ENCODE measurements at places on chromosomes 1 and 21.

- peak; percentile 75 for DNase-seq
Observed at GRCh38 chr21:17513214-17514123, 626 bp downstream of the CXADR start.

DNA sequence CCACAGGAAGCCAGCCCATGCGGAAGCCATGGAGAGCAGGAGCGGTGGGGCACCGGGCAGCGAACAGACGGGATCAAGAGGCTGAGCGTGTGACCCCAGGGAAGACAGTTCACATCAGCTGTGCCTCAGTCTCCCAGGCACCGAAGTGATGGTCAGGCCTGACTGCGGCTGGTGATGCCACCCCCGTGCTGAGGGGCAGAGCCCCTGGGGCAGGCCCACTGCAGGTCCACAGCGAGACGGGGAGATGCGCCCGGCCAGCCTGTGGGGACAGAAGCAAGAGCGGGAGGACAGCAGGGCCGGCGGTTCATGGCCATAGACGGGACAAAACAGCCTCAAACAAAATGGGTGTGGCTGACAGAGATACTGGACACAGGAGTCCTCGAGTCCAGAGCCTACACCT is 93.8 kb downstream of the RIPK4 start:
- DNase-seq: no peak

GRCh38 chr1:209710093-209710492 is 5.4 kb downstream of the HSD11B1 start:
- DNase-seq: no peak

- DNase-seq: no peak
Observed at GRCh38 chr1:205690122-205690756, 9.9 kb upstream of the SLC45A3 start.

GRCh38 chr1:77668924-77669449 is 13.5 kb downstream of the ZZZ3 start:
- DNase-seq: no peak

DNA sequence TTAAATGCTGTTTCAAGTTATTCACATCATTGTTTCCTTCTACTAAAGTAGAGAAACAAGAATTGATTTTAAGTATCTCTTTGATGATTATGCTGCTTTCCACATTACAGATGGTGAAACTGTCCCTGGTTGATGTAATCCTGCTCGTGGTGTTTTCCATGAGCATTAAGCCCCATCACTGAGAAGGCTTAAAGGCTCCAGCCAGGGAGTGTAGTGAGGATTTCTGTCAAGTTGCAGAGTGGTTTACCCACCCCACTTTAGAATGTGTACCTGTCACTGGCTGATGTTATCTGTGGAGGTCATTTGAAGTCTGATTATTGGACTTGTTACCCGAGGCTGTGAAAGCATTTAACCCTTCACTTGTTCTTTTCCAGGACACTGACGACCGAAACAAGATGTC is 12.9 kb downstream of the CERS2 start:
- DNase-seq: no peak

DNA sequence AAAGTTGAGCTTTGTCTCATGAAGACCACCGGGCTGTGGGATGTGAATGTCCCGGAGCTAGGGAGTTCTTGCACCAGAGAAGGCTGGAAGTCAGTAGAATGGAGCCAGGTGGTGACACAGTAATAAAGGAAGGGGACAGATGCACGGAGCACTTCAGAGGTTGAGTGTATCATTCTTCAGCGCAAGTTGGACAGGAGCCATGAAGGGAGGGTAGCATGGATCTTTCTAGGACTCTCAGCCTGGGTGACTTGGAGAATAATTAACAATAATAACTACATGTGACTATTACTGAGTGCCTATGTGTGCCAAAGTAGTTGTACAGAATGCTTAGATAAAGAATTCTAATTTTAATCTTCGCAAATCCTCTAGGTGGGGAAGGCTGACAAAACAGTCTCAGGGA is 258.7 kb upstream of the AJAP1 start:
- DNase-seq: no peak

DNA sequence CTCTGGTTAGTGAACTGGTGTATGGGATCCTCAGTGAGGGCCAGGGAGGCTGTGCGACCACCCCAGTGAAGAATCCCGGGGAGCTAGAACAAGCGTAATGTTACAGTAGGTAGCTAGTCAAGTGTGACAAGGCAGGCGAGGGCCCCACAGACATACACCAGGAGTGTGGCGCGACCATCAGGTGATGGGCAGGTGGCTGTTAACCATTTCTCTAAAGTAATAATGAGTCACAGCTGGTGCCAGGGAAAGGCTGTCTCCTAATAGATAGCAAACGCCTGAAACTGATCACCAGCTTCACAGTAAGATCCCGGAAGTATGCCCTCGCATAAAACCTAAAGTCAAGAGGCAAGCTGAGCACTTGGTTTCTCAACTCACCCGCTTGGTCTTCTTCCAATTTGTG is 40.5 kb upstream of the TARBP1 start:
- DNase-seq: no peak

GRCh38 chr1:242886137-242886536 is 361.6 kb upstream of the PLD5 start:
- DNase-seq: no peak

DNA sequence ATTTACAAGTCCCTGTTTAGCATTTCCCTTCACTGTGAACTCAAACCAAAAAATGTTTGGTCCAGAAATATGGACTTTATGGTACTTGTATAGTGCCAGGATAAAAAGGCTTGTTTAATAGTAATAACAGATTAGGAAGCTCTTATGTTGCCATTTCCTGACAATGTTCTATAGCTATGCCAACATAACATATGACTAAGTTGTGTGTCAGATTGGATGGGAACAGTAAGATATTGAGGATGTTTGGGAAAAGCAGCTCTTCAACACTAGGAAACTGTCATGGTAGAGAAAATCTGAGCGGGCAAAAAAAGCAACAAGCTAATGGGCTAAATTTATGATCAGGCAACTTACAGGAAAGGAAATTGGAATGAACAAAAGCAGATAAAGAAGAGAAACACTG is 287.1 kb upstream of the ADGRL4 start:
- no peak for DNase-seq

- no peak for DNase-seq
Observed at GRCh38 chr1:11935057-11935412, 518 bp downstream of the PLOD1 start.

- no peak for DNase-seq
Observed at GRCh38 chr1:3563610-3564009, 47.7 kb downstream of the MEGF6 start.

GRCh38 chr1:72606216-72606810 is 324.0 kb upstream of the NEGR1 start:
- no peak for DNase-seq

DNA sequence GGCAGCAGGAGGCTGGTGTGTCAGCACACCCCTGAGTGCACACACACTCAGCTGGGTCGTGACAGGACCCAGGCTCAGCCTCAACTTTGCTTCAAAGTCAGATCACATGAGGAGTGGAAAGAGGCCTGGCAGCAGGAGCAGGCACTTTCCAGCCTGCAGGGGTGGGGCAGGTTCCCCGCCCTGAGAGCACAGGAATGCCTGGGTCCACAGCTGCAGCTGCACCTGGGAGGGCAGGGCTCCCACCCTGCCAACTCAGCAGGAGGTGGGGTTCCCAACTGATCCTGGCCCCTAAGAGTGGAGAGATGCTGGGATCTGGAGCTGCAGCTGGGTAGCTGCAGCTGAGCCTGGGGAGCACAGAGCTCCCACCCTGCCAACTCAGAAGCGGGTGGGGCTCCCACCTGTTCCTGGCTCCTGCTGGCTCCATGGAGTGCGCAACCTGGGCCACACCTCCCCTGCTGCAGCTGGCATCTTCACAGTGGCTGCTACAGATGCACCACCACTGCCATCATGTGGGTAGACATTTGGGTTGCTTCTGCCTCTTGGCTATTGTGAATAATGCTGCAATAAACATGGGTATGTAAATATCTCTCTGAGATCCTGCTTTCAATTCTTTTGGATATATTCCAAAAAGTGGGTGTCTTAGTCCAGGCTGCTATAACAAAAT is 415.4 kb downstream of the TTLL7 start:
- DNase-seq: peak; percentile 83

GRCh38 chr1:182069028-182069466 is 7.5 kb upstream of the ZNF648 start:
- peak; percentile 82 for DNase-seq

- no peak for DNase-seq
Observed at GRCh38 chr21:45224189-45224938, 63.3 kb downstream of the POFUT2 start.

DNA sequence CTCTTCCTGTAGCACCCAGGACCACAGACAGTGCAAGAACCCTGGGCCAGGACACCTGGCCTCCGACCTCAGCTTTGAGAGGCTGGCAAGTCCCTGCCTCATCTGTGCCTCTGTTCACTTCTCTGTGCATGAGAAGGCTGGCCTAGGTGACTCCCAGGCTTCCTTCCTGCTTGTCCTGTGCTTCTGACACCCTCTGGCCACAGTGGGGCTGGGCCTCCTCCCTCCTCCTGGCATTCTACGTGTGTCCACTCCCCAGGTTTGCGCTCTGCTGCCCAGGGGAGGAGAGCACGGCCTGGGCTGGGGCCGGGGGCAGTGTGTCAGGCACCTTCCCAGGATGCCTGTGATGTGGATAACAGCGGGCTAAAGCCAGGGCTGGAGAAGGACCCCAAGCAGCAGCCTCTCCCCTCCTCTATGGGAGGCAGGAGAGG is 30.3 kb upstream of the PKP1 start:
- DNase-seq: peak; percentile 50

GRCh38 chr21:34994766-34995631 is 54.1 kb downstream of the RUNX1 start:
- DNase-seq: no peak

DNA sequence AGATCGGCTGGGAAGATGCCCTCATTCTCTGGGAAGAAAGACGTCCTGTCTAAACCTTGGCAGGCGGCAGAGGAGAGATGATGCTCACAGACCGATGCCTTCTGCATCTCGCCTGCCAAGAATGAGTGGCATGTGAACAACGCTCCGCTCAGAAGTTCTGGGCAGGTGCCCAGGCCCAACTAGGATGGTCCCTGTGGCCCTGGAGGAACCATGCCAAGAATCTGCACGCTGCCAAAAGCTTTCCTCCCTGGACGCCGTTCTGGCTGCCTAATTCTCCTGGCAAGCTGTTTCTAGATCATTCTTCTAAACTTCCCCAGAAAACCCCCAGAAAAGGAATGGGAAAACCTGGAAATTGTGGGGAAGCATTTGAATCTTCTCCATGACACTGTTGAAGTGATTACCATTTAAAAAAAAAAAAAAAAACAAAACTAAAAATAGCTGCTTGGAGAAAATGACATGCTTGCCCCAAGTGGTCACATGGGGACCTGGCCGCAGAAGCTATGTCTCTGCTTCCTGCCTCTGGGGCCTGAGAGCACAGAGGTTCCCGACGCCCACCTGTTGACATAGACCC is 440.9 kb downstream of the PRDM2 start:
- no peak for DNase-seq

GRCh38 chr1:92043621-92044020 is 13.8 kb downstream of the EPHX4 start:
- DNase-seq: no peak
